ENCODE measurements at places on chromosomes 13 and 19.

GRCh38 chr13:95948656-95949055, 104.5 kb downstream of the UGGT2 start:
- DNase-seq = no peak

DNA sequence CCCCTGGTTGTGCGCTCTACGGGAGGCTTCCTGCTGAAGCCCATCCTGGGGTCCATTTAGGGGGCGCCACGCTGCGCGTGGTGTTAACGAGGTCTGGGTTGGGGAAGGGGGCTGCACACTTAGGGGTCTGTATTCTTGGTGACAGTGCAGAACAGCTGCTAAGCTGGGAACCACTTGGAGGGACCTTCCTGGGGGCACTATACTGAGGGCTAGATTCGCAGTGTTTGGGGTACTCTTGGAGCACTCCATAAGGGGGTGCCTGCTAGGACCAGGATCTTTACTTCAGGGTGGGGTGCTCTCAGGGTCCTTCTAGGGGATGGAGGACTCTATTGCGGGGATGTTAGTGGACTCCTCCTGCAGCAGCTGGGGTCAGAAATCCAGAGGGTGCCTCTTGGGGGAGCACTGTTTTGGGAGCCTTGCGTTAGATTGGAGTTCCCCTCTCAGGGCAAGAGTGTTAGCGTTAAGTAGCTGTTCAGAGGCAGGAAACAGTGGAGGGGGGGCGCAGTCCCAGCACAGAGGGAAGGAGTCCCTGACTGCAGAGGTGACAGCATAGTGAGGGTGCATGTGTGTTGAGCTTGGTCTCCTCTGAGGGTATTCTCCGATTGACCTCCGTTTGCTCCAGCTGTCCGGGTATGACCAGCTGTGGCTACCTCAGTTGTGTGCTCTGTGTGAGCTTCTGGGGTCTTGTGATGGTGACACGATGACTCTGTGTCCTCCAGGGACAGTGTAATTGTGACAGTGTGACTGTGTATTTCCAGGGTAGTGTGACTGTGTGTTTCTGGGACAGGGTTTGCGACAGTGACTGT, 1.1 kb downstream of the PDE4A start:
- no peak for DNase-seq

GRCh38 chr19:10195199-10195519, 406 bp upstream of the DNMT1 start:
- no peak for DNase-seq

DNA sequence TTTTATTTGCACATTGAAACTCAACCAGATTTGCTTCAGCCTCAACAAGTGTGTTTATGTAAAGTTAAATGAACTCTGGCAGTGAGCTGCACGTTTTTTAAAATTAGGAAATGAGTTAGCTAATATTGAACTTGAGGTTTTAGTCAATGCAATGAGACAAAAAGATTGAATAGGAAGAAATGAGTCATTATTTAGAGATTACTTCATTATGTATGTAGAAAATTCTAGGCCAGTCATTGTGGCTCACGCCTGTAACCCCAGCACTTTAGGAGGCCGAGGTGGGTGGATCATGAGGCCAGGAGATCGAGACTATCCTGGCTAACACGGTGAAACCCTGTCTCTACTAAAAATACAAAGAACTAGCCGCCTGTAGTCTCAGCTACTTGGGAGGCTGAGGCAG, 22.8 kb upstream of the CD70 start:
- DNase-seq = no peak

- DNase-seq = no peak
Observed at GRCh38 chr13:113931841-113932459, 41.9 kb downstream of the C13orf46 start.

DNA sequence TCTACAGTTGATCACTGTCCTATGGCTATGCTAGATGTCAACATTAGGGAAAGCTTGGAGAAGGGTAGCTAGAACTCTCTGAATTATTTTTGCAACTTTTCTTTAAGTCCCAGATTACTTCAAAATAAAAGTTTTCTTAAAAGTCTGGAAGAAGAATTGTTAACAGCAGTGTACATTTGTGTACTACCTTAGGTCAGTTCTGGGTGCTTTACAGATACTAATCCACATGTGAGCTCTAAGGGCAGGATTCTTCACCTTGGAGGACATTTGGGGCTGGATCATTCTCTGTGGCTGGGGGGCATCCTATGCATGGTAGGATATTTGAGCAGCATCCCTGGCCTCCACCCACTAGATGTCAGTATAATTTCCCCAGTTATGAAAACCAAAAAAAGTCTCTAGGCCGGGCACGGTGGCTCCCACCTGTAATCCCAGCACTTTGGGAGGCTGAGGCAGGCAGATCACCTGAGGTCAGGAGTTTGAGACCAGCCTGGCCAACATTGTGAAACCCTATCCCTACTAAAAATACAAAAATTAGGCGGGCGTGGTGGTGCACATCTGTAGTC, 2.8 kb downstream of the BRME1 start:
- DNase-seq = no peak

DNA sequence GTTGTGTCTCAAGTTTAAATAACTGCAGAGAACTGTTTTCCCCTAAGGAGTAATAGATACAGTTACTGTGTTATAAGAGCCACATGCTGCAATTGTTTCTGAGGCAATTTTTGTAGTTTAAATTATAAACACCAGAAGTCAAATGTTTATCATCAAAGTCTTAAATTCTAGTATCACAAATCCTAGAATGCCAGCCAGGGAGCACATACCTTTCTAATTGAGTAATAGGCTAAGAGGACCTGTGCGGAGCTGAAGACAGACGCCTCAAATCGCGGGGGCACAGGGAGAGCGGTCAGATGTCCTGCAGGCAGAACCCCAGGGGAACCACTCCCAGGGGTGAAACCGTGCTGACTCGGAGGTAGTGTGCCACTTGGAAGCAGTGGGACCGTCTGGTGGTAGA, 65.2 kb upstream of the TNFRSF19 start:
- DNase-seq = no peak

DNA sequence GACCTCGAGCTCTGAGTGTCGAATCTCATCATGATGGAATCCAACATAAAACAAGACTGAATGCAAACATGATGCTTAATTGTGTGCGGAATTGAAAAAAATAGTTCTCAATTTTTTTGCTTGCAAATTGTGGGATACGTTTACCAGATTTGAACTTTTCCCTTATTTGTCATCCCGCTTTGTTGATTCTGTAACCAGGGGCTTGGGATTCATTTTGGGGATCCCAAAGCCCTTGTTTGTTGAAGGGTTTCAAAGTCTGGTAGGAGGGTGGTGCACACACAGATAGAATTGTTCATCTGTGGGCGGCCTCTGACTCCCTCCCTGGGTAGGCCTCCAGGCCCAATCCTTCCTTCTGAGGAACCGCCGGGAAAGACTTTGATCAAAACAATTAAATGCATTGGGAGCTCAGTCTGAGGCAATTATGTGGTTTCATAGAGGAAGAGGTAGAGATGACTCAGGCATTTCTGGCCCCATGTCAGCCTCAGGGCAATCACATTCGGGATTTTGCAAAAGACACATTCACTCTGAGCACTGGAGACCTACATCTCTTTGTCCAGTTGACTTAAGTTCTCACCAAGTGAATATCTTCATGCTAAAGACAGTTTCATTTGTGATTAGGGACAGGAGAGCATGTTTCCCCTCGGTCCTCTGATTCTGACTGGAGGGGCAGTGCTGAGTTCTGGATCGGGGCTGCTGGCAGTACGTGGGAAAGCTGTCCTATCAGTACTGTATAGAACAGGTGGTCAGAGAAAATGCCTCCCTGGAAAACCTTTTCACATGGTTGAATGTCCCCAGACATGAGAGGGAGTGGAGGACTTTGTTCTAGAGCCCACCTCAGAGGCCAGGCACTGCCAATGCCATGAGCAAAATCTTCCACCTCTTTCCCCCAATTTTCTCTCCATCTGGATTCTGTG, 27.8 kb upstream of the IGFL4 start:
- DNase-seq = no peak

- DNase-seq = no peak
Observed at GRCh38 chr19:51034704-51035103, at the start of gene KLK12. Gene KLK12 (minus strand): TSS chr19:51035002. CDS start chr19:51034621, 381 bp downstream.

DNA sequence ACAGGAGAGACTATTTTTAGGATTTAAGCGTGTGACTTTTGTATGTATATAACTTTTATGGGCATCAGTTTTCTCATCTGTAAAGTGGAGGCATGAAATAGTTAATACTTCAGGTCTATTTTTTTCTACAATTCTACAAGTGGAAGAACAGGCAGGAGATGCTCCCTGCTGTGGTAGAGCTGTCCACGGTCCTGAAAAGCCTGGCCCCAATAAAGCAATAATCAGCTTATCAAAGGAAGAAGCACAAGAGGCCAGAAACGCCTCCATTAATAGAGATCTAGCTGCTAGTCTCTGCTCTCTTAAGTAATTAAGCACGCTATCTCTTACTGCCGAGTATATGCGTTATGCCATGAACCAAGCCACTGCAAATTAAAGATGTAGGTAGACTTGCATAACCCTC, 28.0 kb upstream of the WASF3 start:
- DNase-seq = no peak

DNA sequence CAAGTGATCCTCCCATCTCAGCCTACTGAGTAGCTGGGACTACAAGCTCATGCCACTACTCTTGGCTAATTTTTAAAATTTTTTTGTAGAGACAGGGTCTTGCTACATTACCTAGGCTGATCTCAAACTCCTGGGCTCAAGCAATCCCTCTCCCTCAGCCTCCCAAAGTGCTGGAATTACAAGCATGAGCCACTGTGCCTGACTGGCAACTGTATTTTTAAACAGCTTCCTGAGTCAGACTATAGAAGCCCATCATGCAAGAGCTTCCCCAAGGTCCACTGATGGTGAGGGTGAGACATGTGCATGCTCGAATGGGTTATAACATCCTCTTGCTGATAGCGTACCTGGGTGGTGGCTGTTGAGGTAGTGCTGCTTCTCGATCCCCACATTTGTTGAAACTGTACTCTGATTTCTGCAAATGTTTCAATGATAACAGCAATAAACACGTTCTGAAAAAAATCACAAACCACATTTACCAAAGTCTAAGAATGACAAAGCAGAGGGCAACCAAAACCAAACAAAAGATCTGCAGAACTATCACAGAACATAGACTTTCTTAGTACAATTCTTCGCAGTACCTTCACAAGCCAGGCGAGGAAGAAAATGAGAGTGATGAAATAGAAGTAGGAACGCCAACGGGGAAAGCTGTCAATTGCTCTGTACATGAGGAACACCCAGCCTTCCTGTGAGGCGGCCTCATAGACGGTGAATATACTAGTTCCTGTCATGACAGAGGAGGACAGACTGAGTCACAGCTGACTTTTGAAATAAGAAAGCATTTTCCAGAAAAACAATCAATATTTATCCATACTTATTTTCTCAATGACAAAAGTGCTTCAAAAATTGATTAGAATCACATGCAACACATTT, 124.4 kb downstream of the NALCN start:
- DNase-seq = no peak

Measured in GM12864 (cell line).